ENCODE measurements at places on chromosomes 1 and 21.

DNA sequence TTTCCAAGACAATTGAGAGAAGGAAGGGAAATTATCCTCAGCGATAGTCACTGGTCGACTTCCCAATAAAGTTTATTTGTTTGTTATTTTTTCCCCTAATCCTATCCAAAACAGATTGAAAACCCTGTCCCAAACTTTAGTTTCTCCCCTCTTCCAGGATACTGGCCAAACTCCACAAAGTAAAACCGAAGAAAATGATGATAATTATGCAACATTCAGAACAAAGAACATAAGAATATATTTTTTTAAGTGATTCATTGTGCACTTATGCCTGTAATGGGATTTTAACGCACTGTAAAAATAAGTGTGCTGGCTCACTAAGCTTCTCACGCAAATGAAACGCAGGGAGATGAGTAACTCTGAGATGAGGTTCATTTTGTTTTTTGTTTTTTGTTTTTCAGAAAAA, 6.0 kb downstream of the GLIS1 start:
- DNase-seq, result peak; percentile 37

DNA sequence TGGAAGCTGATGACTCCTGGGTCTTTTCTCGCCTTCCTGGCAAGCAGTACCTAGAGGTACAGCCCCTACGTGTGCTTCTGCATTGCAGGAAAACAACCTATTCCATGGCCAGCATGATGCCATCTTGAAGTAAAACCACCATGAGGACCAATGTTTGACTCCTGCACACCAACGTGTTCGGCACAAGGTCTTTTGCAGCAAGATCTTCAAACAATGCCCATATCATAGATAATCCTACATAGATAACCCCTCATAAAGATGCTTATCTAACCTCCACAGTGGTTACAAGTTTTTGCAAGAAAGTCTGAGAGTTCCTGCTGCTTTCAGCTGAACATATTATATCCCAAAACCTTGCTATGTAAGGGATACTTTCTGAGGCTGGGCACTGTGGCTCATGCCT, 141.1 kb upstream of the MAP1LC3C start:
- no peak for DNase-seq

DNA sequence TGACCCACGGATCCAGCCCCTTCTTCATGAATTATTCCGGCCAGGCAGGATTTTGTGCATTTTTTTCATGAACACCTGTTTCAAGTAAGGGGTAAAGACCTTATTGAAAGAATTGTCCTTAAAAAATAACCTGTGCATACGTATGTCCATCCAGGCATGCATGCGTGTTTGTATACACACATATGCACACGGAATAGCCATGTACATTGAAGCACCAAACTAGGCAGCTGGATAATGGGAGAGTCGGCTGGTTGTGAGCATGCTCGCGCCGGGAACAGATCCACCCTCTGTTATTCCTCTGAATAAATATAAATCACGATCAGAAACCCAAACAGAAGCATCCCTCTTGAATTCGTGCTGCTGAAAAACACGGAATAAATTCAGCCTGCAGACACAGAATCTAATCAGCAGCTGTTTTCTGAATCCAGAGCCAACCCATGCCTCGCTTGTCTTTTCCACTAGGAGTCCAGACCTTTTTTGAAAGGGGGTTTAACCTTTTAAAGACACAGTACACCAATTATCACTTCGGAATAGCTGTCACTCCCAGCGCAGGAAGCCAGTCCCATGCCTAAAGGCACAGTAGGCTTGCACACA, at the start of gene HIVEP3:
HIVEP3 (minus strand) TSS at position 473 of the 594 bp plus-strand sequence.
- DNase-seq, result no peak

GRCh38 chr1:156656806-156657740, 15.2 kb downstream of the BCAN start:
- peak; percentile 56 for DNase-seq

DNA sequence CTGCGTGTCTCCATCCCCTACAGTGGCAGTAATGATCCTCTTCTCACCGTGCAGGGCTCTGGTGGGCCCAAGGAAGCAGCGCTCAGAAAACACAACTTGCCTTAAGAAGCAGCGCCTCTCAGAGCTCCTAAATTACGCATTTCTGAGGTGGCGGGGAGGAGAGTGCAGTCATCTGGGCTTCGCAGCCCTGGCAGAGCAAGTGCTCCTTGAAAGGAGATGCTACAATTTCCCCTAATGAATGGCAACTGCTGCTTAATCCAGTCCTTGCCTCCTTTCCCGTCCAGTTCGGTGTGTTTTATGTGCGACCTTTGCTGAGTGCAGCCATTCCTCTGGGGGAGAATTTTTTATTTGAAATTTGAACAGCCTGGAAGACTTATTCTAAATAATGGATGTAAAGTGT, 287.3 kb downstream of the PTPRU start:
- no peak for DNase-seq

GRCh38 chr1:8370046-8370881, 52.4 kb downstream of the SLC45A1 start:
- DNase-seq, result no peak

DNA sequence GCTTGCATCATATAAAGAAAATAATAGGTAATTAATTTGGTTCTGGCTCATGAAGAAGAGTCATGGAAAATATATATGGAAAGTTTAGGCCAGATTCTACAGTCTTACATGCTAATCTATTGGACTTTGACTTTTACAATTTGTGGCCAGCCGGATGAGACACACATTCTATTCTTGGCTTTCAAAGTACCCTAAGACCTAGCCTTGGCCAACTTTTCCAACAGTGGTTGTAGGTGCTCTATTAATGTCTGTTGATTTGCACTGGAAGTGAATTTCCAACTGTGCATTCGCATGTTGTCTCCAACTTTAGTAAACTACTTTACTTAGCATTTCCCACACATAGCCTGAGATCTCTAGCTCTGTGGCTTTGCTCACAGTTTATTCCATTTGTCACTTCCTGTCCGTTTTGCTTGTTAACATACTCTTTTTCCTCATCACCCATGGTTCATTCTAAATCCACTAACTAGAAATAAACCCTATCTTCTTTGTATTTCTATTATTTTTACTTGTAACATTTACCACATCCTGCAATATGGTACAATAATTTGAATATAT, 644.0 kb downstream of the PTPRC start:
- DNase-seq, result no peak

GRCh38 chr1:11774753-11775152, 12.8 kb downstream of the C1orf167 start:
- no peak for DNase-seq

GRCh38 chr1:47785561-47786271, 211.5 kb downstream of the TRABD2B start:
- DNase-seq, result no peak

- no peak for DNase-seq
Observed at GRCh38 chr1:88698764-88699163, 14.7 kb downstream of the PKN2 start.

DNA sequence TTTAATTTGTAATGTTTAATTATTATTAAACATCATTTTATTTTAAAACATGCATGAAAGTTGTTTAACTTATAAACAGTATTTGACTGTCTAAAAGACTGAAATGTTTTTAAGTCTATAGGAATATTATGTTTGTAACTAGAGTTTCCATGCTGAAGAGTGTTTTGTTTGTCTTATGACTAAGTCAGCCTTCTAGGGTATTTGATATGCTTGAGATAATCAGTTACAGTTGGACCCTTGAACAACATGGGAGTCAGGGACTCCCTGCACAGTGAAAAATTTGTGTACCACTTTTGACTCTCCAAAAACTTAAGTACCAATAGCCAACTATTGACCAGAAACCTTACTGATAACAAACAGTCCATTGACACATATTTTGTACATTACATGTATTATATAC, 45.5 kb upstream of the KANK4 start:
- no peak for DNase-seq

GRCh38 chr1:1306661-1307260, 969 bp downstream of the ACAP3 start:
- DNase-seq, result no peak

- no peak for DNase-seq
Observed at GRCh38 chr1:101907264-101907663, 89.5 kb downstream of the OLFM3 start.

DNA sequence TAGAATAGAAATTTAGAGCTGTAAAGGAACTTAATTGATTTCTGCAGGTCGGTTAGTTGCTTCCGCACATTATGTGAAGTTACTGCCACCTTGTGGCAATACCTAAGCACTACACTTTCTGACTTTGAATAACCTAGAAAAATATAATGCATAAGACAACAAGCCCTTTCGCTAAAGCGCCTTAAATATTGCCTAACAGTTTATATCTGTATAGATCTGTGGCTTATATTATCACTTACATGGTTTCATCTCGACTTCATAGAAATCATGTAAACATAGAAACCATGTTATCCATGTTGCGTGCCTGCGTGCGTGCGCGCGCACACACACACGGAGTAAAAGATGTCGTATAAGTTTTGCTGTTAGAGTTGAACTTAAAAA, 10.9 kb upstream of the IFI16 start:
- DNase-seq, result no peak

- no peak for DNase-seq
Observed at GRCh38 chr1:245454051-245454450, 299.3 kb downstream of the KIF26B start.

- DNase-seq, result no peak
Observed at GRCh38 chr1:153371231-153371630, 4.2 kb downstream of the S100A12 start.

GRCh38 chr1:153490272-153491051, 30.0 kb upstream of the S100A7 start:
- peak; percentile 76 for DNase-seq

DNA sequence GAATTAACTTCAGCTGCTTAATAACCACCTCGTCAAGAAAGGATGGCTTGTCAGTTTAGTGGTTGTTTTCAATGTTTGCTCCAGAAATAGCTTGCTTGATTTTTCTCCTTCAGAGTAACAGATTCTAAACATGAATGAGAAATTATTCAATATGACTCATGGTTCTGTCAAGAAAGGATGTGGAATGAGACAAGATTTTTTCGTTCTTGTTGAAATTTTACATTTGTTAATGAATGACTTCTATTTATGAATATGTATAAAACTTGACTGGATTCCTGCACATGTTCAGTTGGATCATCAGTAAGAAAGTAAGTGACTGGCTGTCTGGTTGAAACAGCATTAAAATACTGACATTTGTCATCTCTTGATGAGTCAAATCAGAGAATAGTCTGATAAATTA, 38.3 kb downstream of the IFI44 start:
- no peak for DNase-seq

DNA sequence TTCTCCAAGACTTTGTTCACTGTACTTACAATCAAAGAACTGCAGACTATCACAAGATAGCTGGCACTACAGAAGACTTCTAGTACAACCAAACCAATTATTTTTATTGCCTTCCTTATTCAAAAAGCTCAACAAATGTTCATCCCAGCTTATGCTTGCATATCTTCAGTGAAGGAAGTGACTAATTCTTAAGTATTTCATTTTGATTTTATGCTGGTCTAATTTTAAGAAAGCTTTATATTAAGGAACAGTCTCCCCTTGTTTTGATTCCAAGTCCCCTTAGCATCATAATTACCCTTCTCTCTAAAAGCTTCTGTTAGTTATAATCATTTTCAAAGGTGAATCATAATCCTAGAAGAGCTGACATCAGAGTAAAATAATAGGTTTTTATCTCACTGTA, 132.9 kb downstream of the LRRIQ3 start:
- no peak for DNase-seq

GRCh38 chr21:34814529-34814951, 145.7 kb downstream of the CLIC6 start:
- DNase-seq, result no peak

GRCh38 chr1:234271243-234271606, 102.0 kb upstream of the COA6 start:
- no peak for DNase-seq

DNA sequence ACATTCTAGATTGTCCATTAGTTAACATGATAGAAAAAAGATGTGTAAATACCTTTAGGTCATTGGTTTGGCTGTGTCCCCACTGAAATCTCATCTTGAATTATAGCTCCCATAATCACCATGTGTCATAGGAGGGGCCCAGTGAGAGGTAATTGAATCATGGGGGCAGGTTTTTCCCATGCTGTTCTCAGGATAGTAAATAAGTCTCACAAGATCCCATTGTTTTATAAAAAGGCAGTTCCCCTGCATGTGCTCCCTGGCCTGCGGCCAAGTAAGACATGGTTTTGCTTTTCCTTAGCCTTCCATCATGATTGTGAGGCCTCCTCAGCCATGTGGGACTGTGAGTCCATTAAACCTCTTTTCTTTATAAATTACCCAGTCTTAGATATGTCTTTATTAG, 32.5 kb upstream of the SLC44A5 start:
- no peak for DNase-seq

DNA sequence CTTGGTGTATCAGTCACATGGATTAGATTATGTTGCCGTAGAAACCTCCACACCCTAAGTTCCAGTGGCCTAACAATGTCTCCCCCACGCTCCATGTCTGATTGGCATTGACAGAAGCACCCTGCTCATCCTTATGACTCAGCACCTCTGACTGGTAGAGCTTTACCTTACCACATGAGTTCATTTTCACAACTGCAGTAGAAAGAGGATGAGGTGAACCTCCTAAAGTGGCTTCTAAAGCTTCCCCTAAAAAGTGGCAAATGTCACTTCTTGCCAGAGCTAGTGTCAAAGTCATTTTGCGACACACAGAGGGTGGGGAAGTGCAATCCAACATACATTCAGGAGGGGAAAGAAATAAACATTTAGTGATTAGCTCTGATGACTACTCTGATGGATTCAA, 30.6 kb upstream of the LYPD8 start:
- no peak for DNase-seq

- DNase-seq, result no peak
Observed at GRCh38 chr1:234624724-234625117, 14.7 kb upstream of the IRF2BP2 start.

DNA sequence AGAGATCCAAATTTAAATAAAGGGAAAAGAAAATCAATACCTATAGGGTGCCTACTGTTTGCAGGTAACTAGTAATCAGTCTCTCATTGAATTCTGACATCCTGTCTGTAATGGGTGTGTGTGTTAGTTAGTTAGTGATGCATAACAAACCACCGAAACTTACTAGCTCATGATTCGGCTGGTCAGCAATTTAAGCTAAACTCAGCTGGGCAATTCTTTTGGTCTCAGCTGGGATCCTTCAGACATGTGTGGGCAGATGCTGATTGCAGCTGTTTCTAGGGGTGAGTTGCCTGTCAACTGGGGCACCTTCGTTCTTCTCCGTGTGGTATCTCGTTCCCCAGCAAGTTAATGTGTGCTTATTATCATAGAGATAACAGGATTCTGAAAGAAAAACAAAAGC, 40.2 kb upstream of the ZNF124 start:
- no peak for DNase-seq

GRCh38 chr1:162276493-162276892, 100.2 kb downstream of the SPATA46 start:
- no peak for DNase-seq

GRCh38 chr1:244727871-244728474, 75.0 kb downstream of the DESI2 start:
- no peak for DNase-seq

DNA sequence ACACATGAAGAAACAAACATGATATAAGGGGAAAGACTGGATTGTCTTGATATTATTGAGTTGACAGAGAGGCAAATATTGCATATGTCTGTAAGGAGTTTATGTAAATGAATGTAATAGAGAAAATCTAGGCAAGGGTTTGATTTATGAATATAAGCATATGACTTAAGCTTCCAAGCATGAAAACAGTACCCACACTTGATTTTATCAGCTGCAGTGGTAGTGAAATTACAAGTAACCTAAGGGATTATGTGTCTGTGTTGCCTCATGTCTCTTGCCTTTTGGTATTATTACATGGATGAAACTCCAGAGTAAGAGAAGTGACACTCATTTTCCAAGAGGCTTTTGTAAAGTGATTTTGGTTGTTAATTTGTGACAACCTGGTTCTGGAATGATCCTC, 1678.9 kb downstream of the KCNT2 start:
- no peak for DNase-seq

Measured in T1000 (cell line).